ENCODE measurements at places on chromosomes 12 and 14.

DNA sequence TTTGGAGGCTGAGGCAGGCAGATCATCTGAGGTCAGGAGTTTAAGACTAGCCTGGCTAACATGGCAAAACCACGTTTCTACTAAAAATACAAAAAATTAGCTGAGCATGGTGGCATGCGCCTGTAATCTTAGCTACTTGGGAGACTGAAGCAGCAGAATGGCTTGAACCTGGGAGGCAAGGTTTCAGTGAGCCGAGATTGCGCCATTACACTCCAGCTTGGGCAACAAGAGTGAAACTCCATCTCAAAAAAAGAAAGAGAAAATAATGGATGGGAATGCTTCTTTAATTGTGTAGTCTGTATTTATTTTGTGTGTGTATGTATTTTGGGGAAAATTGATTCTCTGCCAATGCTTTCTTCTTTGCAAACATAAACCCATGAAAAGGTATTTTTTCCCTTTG lies 32.5 kb downstream of the SRGAP1 start:
- no peak for DNase-seq

DNA sequence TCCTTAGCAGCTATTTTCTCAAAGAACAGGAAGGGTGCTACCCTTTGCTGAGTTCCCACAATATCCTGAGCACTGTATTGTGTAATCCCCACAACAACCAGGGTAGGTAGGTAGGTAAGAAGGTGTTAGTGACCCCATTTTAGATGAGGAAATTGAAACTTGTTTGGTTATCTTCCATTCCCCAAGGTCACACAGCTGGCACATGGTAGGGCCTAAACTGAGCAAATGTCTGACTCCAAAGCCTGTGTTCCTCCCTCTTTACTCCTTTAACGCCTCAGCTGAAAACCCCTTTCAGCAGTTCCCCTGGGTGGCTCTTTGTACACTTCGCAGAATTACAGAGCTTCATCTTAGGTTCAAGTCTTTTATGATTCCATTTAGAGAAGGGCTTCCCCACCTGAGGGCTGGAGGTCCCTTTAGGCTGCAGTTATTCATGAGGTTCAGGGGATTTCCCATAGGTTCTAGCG lies 26.5 kb upstream of the RIC8B start:
- DNase-seq = no peak

DNA sequence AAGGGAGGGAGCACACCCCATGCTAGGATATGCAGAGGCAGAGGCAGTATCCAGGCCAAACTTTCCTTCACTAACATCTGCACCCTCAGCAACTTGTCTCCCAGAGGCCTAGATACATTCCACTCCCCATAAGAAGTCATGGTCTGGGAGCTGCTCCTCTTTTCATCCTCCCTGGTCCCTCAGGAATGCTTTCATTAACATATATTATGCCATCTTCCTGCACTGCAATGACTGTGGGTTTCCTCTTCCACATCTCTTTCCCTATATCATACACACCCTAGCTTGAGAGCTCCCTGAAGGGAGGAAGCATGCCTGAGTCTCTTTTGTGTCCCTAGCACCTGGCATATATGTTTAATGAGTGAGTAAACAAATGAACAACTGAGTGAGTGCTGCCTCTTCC lies 8.6 kb downstream of the DDN start:
- no peak for DNase-seq

DNA sequence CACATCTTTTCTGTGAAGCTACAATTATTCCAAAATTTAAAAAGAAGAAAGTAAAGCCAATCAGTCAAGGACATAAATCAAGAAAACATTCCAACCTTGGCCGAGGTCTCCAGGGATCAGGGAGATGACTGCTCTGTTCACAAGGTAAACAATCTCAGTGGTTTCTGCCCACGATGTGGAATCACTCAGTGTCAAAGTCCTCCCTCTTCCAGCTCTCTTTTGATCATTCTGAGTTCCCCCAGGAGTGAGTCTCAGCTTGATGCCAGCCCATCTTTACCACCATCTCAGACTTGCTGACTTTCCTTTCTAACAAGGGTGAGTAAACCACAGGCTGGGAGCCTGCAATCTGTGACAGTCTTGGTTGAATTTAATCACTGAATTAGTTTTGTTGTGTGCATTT lies 4.8 kb upstream of the SERPINA9 start:
- no peak for DNase-seq

- DNase-seq = no peak
Observed at GRCh38 chr12:74539765-74540526, 2.3 kb downstream of the ATXN7L3B start.

DNA sequence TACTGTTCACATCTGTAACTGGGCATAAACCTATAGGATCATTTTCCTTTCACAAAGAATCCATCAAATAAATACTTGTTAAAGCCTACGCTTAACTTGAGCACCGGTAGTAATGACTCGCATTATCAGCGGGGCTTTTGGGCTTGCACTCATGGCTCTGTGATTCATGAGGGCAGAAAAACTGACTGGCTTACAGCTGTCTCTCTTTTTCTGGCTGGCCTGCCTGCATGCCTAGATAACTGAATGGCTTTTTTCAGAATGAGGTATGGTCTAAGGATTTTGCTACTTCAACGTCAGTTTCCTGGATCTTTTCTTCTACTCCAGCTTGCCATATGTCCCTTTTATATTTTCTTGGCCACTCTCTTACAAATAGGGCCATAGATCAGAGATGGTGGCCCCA lies 531.1 kb downstream of the NRXN3 start:
- no peak for DNase-seq

DNA sequence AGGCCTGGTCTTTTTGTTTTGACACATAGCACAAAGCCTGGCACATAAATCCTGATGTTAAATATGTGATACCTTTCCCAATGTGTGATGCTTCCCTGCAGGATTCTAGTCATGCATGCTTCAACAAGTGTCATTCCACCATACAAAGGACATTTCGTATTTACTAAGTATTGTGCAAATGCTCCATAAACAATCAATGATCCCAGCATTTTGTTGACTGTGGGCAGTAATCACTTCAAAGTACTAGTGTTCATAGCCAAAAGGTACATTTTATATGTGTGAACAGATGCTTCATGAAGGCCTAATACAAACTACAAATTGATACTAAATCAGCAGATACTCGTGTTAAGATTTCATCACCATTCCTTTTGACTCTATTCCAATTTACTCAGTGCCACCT lies 4.4 kb downstream of the CCNB1IP1 start:
- no peak for DNase-seq

DNA sequence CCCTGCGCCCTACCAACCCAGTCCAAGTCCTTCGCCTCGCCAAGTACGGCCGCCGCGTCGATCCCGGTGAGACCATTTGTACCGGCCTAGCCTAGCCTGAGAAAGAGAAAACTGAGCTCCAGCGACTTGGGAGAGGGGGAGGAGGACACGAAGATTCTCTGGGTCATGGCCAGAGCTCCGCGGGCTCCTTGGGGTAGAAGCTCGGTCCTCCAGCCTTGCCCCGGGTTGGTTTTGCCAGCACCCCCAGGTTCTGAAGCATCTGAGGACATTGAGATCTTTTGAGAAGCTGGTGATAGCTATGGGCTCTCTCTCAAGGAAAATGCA lies 7.3 kb downstream of the LHX5 start:
- no peak for DNase-seq

- no peak for DNase-seq
Observed at GRCh38 chr14:37595809-37596621, 586 bp downstream of the TTC6 start.

DNA sequence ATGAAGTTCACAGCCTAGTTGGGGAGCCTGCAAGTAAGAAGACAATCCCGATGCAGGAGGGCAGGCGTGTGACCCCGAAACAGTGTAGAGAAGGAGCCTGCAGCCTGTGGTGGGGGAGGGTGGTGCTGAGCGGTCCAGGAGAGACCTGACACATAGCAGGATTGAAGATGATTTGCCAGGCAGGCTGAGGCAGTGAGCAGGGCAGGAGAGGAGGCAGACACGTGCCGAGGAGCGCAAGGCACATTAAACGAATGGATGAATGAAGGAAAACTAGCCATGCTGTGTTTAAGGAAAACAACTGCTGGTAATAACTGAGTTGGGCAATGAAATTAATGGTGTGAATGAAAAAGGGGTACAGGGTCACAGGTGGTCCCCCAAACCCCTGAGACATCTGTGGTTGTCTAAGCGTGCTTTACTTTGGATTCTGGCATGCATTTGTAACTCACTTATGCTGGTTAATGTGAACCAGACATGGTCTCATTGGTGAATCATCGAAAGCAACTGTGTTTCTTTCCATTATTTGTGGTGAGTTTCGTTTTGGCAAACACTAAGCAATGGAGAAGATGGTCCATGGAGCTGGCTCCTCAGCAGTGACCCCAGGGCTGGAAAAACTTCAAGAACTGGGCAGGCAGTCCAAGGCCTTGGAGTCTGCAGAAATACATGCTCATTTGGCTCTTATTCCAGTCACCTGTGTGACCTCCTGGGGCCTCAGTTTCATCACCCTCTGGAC lies 96.9 kb upstream of the EVL start:
- peak; percentile 92 for DNase-seq

DNA sequence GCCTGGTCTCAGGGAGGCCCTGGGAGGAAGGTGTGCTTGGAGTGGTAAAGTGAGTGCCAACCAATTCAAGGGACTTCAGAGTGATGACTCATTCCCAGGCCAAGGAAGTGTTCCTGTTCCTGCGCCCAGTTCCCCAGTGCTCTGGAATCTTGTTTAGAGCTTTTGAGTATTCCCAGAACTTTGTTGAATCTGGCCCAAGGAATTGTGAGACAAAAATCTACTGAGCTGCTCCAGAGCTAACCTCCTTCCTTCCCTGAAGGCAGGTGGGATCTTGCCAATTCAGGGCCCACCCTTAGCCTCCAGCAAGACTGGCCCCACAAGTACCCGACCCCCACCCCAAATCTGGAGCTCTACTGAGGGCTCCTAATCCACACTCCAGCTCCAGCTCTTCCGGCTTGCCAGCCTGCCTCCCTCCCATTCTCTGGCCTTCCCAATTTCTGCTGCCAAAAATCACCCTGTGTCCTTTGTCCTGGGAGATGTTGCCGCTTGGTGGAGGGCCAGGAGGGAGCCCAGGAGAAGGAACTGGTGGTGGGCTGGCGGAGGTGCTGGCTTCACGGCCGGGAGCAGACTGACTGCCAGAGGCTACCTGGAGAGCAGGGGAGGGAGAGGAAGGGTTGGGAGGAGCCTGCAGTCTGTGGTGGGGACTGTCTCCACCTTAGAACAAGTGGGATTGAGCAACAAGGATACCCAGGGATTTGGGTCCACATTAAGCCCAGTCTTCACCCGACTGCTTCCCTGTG lies 2.0 kb upstream of the ATN1 start:
- DNase-seq = no peak

DNA sequence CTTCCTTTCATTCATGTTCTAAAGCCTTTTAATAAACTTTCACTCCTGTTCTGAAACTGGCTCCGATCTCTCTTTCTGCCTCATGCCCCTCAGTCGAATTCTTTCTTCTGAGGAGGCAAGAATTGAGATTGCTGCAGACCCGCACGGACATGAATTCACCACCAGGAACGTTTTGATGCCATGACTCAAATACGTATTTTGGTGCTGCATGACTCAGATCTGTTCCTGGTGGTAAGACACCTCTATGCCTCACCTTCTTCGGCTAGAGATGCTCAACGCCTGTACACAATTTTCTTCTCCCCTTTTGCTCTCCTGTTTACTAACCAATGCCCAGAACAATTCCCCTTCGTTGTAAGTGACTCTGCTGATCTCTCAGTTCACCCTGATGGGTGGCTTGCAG lies 52.0 kb upstream of the RIMBP2 start:
- no peak for DNase-seq

- DNase-seq = no peak
Observed at GRCh38 chr14:29892327-29892726, 35.3 kb downstream of the PRKD1 start.

Measured in astrocyte of the cerebellum (primary cell).